ENCODE measurements at places on chromosomes 2 and 18.

DNA sequence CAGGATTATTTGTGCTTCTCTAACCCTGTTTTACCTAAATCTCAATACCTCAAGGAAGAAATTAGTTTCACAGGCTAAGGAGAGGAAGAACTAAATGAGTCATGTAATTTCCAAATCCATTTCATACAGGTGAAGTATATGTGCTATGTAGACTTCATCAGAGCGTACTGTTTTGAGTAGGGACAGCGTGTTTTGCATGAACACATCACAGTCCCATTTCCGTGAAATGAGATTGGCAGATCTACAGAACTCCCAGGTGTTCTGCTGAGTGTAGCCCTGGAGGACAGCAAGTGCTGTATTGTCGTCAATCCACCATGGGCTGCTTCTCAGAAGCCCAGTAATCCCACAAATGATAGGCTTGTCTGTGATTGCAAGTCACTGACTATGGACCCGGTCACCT is 97.7 kb downstream of the XRCC5 start:
- DNase-seq, result no peak

- no peak for DNase-seq
Measured at GRCh38 chr18:4233468-4233867, 221.6 kb downstream of the DLGAP1 start.

DNA sequence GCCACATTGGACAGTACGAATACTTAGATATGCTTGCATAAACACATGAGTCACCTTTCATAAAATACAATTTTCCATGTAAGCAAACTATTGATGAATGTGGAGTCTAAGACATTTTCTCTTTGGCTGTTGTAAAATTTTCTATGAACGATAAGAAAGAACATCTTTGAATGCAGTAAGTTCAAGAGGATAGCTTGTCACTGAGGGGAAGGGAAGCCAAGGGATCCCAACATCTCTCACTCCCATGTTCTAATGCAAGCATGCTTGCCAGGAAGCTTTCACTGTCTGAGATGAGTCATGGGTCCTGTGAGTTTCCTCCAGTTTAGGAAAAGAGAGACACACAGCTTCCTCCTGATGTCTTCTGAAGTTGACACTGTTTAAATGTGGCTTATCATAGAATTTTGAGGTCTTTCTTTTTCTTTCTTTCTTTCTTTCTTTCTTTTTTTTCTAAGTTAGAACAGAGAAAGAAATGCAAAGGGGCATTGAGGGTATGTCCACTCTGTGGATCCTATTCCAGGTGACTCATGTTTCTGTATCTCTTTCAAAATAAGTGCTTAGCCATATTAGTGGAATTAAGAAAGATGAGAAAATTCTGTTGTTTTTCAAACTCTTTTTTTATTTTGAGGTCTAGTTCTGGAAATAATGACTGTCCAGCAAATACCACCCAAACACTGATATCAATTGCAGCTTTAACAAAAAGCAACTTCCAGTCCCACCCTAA is 146.6 kb downstream of the RDH14 start:
- no peak for DNase-seq

GRCh38 chr2:101479328-101479727 is 4.4 kb upstream of the RFX8 start:
- no peak for DNase-seq

GRCh38 chr2:240559286-240559685 is 871 bp upstream of the DUSP28 start:
- DNase-seq, result no peak

DNA sequence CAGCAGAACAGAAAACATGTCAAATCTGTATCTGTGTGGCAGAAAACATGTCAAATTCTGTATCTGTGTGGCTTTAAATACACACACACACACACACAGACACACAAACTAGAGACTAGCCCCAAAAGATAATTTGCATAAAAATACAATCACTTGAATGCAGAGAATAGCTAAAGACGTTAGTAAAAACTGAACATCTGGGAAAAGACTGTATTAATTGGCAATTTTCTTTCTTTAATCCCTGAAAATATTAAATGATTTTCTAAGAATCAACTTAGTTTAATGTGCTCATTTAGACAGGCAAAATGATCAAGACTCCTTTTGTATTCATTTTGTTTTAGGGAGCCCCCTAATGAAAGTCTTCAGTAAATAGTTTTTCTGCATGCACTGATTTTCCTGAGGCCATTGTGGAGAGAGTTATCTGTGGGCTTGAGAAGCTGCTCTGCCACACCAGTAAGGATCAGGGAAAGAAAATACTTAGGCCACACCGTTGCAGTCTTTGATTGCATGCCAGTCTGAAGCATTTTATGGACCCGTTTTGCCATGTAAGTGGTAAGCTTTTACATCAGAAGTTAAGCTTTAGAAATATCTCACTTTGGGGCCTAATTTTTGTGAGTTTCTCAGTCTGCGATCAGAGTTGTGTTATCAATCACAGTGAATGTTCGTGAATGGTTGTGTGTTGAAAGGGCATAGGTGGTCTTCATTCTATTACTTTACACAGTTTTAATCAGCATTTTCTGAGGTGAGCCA is 2.2 kb downstream of the SPATS2L start:
- no peak for DNase-seq

GRCh38 chr2:38709567-38710194 is 41.5 kb downstream of the SRSF7 start:
- peak; percentile 40 for DNase-seq

DNA sequence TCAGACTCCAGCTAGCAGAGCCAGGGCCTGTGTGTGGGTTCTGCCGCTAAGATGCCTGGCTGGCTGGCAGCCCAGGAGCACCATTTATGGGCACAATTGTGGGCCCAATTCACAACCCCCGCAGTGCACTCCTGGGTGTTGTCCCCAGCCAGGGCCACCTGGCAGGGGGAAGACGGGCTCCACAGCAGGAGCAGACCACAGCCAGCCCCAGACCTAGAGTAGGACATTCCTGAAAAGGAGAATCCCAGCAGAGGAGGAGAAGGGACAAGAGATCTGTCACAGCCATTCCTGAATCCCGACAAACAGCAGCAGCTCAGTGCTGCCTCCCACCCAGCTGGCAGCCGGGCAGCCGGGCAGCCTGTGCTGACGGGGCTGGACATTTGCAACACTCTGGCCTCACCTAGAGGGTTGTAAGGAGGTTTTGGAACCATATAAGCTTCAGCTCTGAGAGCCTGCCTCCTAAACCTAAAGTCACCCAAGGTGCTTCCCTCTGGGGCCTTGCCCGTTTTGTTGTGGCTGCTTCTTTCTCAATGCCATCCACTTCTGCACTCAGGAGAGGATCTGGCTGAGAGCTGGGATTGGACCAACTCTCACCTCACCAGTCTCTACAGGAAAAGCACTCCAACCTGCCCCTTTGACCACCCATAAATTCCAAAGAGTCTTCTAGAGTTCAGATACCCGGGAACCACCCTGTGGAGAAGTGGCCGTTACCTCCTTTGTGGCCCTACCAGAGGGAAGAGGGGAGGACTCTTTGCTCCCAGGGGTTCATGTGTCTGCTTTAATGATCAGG is 4.1 kb upstream of the TMEM177 start:
- DNase-seq, result no peak

DNA sequence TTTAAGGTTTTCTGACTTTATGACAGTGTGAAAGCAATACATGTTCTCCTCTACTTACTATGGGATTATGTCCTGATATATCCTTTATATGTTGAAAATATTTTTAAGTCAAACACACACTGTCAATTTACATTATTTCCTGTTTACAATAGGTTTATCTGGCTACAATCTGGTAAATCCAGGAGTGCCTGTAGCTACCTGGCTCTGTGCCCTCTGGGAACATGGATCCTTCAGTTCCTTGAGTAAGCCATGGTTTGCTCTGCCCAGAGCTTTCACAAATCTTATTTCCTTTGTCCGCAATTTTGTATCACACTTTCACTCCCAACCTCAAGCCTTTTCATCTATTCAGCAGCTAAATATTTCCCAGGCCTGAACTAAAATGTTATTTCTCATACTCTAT is 1582.2 kb upstream of the NXPH2 start:
- DNase-seq, result no peak
